ENCODE measurements at places on chromosomes 6 and 20.

DNA sequence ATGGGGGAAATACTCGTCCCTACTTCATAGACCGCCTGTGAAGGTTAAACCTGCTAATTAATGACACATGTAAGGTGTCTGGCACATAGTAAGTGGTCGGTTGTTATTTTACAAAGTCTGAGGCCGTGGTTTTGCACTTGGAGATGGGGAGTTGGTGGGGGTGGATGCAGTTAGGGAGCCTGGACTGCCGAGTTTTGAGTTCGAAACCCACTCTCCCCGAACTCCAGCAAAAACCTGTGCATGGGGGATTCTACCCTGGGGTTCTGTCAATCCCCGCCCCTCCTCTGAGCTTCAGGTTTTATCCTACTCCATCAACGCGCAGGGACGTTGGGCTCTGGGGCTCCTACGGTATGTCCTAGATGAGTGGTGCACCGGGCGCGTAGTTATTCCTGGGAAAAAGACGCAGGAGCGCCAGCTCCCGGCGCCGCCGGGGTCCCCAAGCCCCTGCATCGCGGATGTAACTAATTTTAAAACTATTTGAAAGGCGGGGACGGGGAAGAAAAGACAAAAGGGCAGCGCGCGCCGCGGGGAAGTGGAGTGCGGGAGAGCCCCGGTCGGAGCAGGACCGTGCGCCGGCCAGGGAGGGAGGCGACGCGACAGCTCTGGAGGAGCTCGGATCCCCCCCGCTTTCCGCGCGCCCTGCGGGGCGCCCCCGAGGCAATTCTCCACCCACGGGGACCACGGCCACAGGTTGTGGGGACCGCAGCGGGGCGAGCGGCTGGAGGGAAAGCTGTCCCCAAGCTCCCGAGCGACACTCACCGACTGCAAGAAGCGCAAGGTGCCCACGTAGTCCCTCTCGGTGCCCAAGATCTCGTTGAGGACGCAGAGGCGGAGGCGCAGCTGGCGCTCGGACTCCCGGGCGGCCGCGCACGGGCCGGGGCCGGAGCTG lies 672 bp downstream of the PREX1 start:
- no peaks in the 10 kb centered on the region for H3K36me3 ChIP-seq
- H3K4me1 ChIP-seq, result peaks cover 17% of the 10 kb centered on the region
- H3K27me3 ChIP-seq, result peaks cover 12% of the 10 kb centered on the region
- H3K27ac ChIP-seq, result no peak overlapping the region
- H3K4me3 ChIP-seq, result peak overlapping the region; percentile 74

- H3K4me1 ChIP-seq, result no peaks in the 10 kb centered on the region
- no peaks in the 10 kb centered on the region for H3K27me3 ChIP-seq
- no peak for DNase-seq
- H3K4me3 ChIP-seq, result no peak overlapping the region
- no peak overlapping the region for H3K27ac ChIP-seq
Observed at GRCh38 chr6:95515975-95516374, 61.4 kb upstream of the MANEA start.

- H3K27me3 ChIP-seq, result no peaks in the 10 kb centered on the region
- no peak overlapping the region for H3K27ac ChIP-seq
- no peak for DNase-seq
Observed at GRCh38 chr6:121697921-121698320, 262.5 kb downstream of the GJA1 start.

GRCh38 chr6:35176301-35177024 lies 35.3 kb upstream of the TCP11 start:
- H3K36me3 ChIP-seq, result no peaks in the 10 kb centered on the region
- H3K27me3 ChIP-seq, result no peaks in the 10 kb centered on the region
- DNase-seq, result no peak

- no peaks in the 10 kb centered on the region for H3K36me3 ChIP-seq
- H3K4me3 ChIP-seq, result no peak overlapping the region
- no peaks in the 10 kb centered on the region for H3K4me1 ChIP-seq
- no peaks in the 10 kb centered on the region for H3K27me3 ChIP-seq
Observed at GRCh38 chr6:32244946-32245398, 21.1 kb upstream of the NOTCH4 start.

DNA sequence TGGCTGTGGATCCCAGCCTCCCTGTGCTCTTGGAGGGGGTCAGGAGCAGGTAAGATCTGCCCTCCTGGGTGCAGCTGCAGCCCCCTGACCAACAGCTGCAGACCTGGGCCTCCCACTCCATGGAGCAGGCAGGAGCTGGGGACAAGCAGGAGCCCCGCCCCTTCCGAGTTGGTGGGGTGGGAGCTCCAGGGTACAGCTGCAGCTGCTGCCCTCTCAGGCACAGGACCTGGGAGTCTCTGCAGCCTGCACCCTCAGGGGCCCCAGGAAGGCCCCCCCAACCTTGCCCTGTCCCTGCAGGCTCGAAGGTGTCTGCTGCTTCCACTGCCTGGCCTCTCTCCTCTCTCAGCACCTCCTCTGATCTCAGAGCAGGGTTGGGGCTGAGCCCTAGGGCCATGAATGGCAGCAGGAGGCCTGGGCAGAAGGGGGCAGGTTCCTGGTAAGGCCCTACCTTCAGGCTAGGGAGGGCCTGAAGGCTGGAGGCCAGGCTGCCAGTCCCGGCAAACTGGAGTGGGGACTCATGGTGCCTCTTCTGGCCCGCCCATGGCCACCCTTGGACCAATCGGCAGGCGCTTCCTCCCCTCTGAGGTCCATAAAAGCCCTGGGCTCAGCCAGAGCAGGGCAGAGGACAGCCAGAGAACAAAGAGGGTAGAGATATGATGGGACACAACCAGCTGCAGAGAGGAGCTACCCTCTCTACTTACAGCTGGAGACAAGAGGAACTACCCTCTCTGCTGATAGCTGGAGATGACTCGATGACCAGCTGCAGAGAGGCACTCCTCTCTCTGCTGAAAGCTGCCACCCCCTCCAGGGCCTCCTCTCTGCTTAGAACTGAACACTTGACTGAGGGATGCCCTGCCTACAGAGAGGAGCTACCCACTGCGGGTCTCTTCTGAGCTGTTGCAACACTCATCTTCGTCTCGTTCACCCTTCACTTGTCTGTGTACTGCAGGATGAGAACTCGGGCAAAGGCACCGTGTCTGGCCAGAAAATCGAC lies 7.8 kb upstream of the PACSIN1 start:
- no peak for DNase-seq
- H3K27me3 ChIP-seq, result no peaks in the 10 kb centered on the region
- H3K4me1 ChIP-seq, result no peaks in the 10 kb centered on the region
- H3K27ac ChIP-seq, result no peak overlapping the region
- H3K4me3 ChIP-seq, result no peak overlapping the region
- H3K36me3 ChIP-seq, result no peaks in the 10 kb centered on the region

GRCh38 chr6:166275714-166276166 lies 32.5 kb downstream of the PRR18 start:
- H3K36me3 ChIP-seq, result no peaks in the 10 kb centered on the region
- no peak overlapping the region for H3K27ac ChIP-seq
- H3K4me1 ChIP-seq, result no peaks in the 10 kb centered on the region
- no peaks in the 10 kb centered on the region for H3K27me3 ChIP-seq
- DNase-seq, result no peak

- H3K27me3 ChIP-seq, result no peaks in the 10 kb centered on the region
- H3K36me3 ChIP-seq, result peaks cover 27% of the 10 kb centered on the region
- peak overlapping the region; percentile 67 for H3K27ac ChIP-seq
- H3K4me1 ChIP-seq, result peaks cover 11% of the 10 kb centered on the region
Observed at GRCh38 chr6:159691133-159691962, 1.7 kb downstream of the SOD2 start.

GRCh38 chr6:21713481-21713880 lies 119.9 kb downstream of the SOX4 start:
- H3K36me3 ChIP-seq, result no peaks in the 10 kb centered on the region
- H3K4me3 ChIP-seq, result no peak overlapping the region
- H3K27me3 ChIP-seq, result no peaks in the 10 kb centered on the region
- no peak overlapping the region for H3K27ac ChIP-seq

Data from RWPE2 (cell line).